COLO829 (cell line): ENCODE measurements at places on chromosomes 12 and 14.

DNA sequence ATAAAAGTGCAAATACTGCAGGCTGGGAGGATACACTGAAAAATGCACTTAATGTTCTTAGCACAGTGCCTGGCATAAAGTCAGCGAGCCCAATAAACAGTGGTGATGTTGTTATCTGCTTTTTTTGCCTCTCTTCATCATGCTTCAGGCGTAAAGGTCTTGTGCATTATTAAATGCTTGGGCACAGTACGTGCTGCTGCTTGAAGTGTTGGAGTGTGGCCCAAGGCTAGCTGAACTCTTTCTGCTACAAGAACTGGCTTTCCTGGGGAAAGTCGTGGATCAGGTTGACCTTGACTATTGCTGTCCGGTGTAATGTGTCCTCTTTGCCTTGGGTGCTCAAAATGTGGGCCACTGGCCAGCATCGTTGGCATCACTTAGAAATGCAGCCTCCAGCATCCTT, 43.0 kb downstream of the SMOC1 start:
- DNase-seq: no peak

- no peak for DNase-seq
Measured at GRCh38 chr12:45348986-45349385, 133.1 kb downstream of the ANO6 start.

- no peak for DNase-seq
Measured at GRCh38 chr12:68953536-68953935, 20.6 kb upstream of the CPM start.

DNA sequence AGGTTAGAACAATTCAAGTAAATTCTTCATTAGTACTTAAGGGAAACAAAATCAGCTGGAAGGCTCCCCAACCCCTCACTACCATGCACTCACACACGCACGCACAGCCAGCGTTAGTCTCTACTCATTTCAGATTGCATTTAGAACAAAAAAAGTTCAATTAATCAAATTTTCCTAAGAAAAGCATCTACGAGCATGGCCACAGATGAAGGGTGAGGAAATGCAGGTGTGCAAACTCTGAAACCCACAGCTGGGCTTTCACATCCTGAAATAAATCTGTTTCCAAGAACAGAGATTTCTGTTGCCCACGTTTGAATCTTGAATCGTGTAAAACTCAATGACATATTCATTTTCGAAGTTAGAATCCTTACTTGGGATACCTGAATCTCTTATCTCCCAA, 62.6 kb downstream of the SEL1L start:
- no peak for DNase-seq

DNA sequence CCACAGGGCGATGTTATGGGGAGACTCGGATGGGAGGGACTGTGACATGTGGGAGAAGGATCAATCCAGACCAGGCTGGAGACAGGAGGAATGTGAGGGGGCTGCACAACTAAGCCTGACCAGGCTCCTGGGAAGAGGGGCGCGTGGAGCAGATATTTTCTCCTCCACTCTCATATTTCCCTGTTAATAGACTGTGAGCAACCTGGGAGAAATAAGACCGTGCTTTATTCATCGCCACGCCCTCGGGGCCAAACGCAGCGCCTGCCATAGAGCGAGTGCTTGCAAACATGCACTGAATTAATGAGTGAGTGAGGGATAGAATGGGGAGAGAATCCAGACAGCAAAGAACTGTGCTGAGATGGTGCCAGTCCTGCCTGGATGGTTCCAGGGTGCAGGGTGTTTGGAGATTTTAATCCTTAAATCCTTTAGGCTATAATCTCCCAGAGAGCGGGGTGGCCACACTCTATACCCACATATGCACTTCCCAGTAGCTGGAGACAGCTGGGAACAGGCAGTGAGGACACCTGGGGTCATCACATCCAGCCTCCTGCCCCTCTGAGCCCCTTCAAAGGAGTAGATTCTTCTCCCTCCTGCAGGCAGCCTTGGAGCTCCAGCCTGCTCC, 13.6 kb upstream of the FAIM2 start:
- DNase-seq: no peak

DNA sequence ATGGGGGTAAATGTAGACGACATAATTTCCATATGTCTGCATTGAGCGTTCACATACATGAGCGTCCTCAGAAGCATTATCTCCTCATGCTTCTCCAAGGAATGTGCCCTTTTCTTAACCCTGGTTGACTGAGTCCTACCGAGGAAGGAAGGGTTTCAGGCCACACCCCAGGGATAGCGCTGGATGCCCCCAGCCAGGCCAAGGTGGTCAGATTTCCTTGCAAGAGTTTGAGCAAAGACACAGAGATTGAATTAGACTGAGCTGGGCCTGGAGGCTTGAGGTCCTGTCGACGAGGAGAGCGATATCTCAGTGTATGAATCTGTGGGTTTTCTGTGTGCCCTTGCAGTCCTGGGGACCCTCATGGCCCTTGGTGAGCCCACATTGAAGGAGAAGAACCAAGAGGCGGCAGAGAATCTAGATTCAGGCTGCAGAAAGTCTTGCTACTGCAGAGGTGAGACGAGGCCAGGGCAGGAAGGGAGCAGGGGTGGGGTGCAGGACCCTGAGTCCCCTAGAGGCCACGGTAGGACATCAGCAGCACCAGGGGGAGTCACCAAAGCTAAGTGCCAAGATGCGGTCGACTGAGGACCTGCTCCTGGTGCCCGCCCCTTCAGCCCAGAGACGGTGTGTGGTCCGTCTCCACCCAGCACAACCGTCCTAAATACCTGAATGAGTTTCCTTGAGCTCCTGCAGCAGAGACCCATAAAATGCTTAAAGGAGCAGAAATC, 94.7 kb upstream of the DIO3 start:
- no peak for DNase-seq

- no peak for DNase-seq
Measured at GRCh38 chr12:69392179-69392928, 32.8 kb downstream of the YEATS4 start.

- no peak for DNase-seq
Measured at GRCh38 chr12:33226671-33227070, 212.9 kb downstream of the SYT10 start.

- DNase-seq: no peak
Measured at GRCh38 chr12:105445649-105446048, 115.2 kb downstream of the C12orf75 start.

GRCh38 chr12:52046859-52047258, 4.4 kb upstream of the NR4A1 start:
- no peak for DNase-seq
